ENCODE measurements at places on chromosomes 7 and 10.

DNA sequence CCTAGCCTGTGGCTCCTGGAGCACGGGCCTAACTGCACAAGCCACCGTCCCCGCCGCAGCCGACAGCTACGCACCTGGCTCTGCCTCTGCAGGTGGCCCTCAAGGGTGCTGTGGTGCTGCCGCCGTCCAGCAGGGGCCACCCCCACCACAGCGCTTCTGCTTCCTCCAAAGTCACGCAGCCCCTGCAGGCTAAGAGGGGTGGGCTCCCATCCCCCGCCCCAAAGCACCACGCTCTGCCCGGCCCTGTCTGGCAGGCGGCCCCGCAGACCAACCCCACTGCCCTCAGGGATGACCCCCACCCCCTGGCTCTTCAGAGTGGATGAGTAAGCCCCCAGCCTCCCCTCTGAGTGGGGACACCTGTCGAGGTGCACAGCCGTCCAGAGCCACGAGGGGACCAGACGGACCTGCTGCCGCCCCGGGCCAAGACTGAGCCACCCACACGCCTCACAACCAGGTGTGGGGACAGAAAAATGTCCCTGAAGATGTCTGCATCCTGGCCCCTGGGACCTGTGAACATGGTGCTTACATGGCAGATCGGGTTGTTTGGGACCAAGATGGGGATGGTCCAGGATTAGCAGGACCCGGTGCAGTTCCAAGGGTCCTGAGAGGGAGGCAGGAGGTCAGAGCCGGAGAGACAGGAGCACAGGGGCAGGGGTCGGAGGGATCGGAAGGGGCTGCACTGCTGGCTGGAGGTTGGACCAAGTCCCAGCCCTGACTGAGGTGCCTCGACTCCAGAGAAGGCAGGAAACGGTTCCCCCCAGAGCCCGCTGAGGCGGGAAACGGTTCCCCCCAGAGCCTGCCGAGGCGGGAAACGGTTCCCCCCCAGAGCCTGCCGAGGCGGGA is 9.0 kb upstream of the ADAP1 start:
- no peak overlapping the region for H3K27ac ChIP-seq
- DNase-seq, result peak; percentile 61
- no peaks in the 10 kb centered on the region for H3K4me1 ChIP-seq
- H3K4me3 ChIP-seq, result no peak overlapping the region
- H3K36me3 ChIP-seq, result peaks cover 3% of the 10 kb centered on the region
- H3K27me3 ChIP-seq, result peaks cover 6% of the 10 kb centered on the region

DNA sequence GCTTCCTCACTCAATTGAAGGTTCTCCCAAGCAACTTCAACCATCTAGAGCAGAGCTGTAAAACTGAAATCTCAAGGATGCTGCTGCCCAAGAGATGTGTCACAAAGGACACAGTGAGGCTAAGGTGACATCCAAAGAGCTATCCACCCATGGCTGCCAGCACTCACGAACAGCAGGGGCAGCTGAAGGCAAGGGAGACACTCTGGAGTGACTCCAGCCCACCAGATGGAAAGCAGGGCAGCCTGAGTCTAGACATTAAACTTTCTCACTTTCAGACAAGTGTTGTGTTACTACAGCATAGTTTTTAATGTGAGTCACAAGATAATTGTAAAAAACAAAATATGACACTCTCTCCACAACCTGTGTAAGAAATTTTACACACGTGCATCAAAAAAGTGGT is 113.5 kb downstream of the LARP4B start:
- no peak overlapping the region for H3K4me3 ChIP-seq
- no peak overlapping the region for H3K27ac ChIP-seq
- no peaks in the 10 kb centered on the region for H3K4me1 ChIP-seq
- peaks cover 81% of the 10 kb centered on the region for H3K36me3 ChIP-seq

DNA sequence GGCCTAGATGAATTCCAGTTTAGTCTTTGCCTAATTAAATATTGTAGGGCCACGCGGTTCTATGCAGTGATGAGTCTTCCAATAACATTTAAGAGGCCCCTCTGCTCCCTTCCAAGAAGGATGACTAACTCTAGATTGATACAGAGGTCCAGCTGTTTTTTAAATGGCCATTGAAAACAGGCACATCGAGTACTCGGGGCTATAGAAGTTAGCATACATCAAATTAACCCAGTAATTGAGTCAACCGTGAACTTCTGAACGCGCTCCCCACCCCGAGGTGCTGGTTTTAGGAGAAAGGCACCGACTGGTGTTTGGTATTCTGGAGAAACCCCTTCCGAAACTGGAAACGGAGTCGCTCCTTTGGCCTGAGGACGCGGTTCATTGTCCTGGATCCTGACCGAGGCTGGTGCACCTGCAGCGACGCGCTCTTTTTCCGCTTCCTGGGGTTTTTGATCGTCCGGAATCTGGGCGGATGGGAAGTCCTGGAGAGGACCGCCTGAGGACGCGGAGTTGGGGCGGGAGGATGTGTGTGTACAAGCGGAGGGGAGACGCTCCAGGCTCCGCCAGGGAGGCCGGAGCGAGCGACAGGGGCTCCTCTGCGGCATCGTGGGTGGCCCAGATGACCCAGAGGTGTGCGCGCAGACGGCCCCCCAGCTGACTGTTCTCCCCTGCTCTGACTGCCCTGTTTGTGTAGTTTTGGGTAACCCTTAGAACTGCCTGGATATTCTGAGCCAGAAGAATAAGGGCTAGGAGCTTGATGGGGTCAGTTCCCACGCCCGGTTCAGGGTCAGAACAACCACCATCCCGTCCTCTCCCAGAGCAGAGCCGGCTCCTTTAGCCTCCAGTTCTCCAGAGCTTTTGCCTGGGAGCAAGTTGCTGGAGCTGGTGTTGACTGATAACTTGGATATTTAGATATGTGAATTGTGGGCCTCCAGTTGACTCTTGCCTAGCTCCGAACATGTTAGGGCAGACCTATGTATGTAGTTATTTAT is 711 bp downstream of the FAM221A start:
- DNase-seq, result no peak
- H3K27ac ChIP-seq, result no peak overlapping the region
- H3K36me3 ChIP-seq, result no peaks in the 10 kb centered on the region
- peak overlapping the region; percentile 46 for H3K4me3 ChIP-seq

GRCh38 chr7:134630237-134630636 is 16.4 kb upstream of the BPGM start:
- H3K4me3 ChIP-seq, result no peak overlapping the region
- no peak overlapping the region for H3K27ac ChIP-seq
- H3K4me1 ChIP-seq, result no peaks in the 10 kb centered on the region
- no peaks in the 10 kb centered on the region for H3K36me3 ChIP-seq

- no peak overlapping the region for H3K4me3 ChIP-seq
- no peaks in the 10 kb centered on the region for H3K36me3 ChIP-seq
- DNase-seq, result no peak
- no peaks in the 10 kb centered on the region for H3K4me1 ChIP-seq
- H3K27me3 ChIP-seq, result no peaks in the 10 kb centered on the region
These were observed 1039.6 kb upstream of the LRRN3 start for GRCh38 chr7:110051372-110051771.

DNA sequence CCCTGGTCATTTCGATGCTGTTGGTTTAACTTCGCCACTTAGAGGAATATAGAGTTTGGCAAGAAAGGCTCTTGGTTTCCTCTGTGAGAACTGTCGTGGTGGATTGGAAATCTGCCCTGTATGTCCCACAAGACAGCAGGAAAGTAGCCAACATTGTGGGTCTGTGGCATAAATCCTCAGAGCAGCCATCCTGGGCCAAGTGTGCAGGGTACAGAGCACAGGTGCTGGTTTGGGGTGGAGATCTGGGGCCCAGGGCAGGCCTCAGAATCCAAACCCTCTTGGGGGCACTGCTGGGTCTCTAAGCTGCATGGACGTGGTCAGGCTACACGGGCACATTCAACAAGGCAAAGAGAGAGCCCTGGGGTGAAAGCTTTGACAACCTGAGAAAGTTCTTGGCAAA is 39.2 kb upstream of the TMEM273 start:
- H3K4me3 ChIP-seq, result no peak overlapping the region
- H3K27me3 ChIP-seq, result peaks cover 20% of the 10 kb centered on the region
- no peak overlapping the region for H3K27ac ChIP-seq
- no peaks in the 10 kb centered on the region for H3K4me1 ChIP-seq
- no peak for DNase-seq

DNA sequence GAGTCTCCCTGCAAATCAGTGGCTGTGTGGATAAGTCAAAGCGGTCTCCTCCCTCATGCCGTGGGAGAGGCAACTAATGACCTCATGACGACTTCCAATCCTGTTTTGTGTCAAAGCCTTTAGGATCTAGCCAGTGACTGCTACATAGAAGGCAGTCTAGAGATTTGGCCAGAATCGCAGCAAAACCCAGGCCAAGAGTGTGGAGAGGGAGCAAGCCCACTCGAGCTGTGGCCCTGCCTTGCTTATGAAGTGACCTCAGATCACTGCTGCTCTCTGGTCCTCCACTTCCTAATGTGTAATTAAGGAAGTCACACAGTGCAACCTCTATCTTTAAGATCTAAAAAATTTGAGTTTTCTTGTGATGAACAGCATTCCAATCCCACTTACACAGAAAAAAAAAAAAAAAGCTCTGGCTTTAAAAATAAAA is 296.7 kb upstream of the KLF6 start:
- H3K4me1 ChIP-seq, result no peaks in the 10 kb centered on the region
- H3K27ac ChIP-seq, result no peak overlapping the region
- H3K36me3 ChIP-seq, result no peaks in the 10 kb centered on the region

- H3K4me1 ChIP-seq, result peaks cover 38% of the 10 kb centered on the region
- DNase-seq, result no peak
- peak overlapping the region; percentile 85 for H3K27ac ChIP-seq
- no peaks in the 10 kb centered on the region for H3K27me3 ChIP-seq
- no peak overlapping the region for H3K4me3 ChIP-seq
- no peaks in the 10 kb centered on the region for H3K36me3 ChIP-seq
These were observed 20.3 kb upstream of the SAR1A start for GRCh38 chr10:70190581-70190980.

DNA sequence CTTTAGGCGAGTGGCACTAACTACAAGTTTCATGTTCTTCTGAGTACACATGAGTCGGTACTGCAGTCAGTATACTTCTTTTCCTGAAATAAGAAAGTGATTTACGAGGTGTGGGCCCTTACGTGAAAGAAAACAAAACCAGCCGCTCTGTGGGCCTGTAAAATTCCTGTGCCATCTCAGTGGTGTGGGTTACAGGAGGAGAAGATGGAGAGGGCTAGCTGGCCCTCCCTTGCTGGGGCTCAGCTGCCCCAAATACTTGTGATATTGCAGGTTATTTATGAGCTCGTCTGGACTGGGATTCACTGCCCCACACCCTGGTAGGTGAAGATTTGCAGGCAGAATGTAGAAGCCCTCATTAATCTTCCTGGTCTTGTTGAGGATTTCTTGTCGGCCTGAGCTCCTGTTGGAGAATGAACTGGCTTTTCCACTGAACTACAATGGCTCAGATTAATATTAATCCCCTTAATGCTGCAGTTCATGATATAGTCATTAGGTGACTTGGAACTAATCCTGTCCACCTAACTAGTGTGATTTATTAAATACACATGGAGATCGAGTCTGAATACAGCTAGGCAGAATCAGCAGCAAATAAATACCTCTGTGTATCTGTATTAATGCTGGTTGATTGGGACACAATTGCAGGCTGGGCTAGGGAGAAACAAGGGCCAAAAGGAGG is 68.0 kb downstream of the GBF1 start:
- no peak for DNase-seq
- no peaks in the 10 kb centered on the region for H3K36me3 ChIP-seq
- H3K27ac ChIP-seq, result no peak overlapping the region
- no peak overlapping the region for H3K4me3 ChIP-seq
- peaks cover 15% of the 10 kb centered on the region for H3K4me1 ChIP-seq

DNA sequence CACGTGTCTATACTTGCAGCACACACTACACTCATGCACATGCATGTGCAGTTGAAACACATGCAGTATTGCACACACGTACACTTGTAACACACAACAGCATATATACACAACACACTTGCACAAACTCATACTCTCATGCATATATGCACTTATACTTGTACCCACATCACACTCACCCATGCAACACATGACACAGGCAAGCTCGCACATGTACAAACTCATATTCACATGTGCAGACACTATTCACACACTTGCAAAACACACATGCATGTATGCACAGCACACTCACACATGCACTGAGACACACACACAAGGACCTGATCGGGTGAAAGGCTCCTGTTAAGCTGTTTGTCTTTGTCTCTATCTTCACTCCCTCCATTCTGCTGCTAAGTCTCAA is 169.8 kb downstream of the ZMYND11 start:
- H3K36me3 ChIP-seq, result no peaks in the 10 kb centered on the region
- DNase-seq, result no peak
- H3K4me3 ChIP-seq, result no peak overlapping the region

- peaks cover 29% of the 10 kb centered on the region for H3K36me3 ChIP-seq
- no peak overlapping the region for H3K27ac ChIP-seq
- H3K4me3 ChIP-seq, result peak overlapping the region; percentile 97
- H3K27me3 ChIP-seq, result no peaks in the 10 kb centered on the region
- peaks cover 24% of the 10 kb centered on the region for H3K4me1 ChIP-seq
- DNase-seq, result no peak
These were observed 772 bp upstream of the ZSCAN25 start for GRCh38 chr7:99615989-99616358.

DNA sequence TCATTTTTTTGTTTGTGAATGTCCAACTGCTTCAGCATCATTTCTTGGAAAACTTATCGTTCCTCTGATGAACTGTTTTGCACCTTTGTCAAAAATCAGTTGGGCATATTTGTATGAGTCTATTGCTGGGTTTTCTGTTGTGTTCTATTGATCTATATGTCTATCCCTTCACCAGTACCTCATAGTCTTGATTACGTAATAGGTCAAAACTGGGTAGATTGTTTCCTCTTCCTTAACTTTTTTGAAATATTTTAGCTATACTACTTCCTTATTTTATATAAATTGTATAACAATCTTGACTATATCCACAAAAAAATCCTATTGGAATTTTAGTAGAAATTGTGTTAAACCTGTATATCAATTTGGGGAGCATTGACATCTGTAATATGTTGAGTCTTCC is 104.1 kb upstream of the PALS2 start:
- H3K4me3 ChIP-seq, result no peak overlapping the region
- H3K36me3 ChIP-seq, result no peaks in the 10 kb centered on the region
- no peaks in the 10 kb centered on the region for H3K4me1 ChIP-seq
- DNase-seq, result no peak

DNA sequence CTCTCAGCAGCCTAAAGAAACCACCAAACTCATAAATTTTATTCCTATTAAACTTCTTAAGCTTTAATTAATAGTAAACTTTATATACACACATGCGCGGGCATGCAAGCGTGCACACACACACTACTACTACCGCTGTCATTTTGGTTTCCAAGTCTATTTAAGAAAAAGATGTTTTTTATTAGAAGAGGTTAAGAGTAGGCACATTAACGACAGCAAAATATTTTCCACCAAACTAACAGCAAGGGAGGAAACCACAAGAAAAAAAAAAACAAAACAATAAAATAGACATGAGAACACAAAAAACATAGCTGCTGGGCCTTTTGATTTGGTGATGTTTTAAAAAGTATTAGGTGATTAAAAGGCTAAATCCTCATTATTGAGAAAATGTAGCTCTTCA is 28.6 kb downstream of the RTKN2 start:
- peaks cover 24% of the 10 kb centered on the region for H3K4me1 ChIP-seq
- no peak overlapping the region for H3K27ac ChIP-seq
- no peak overlapping the region for H3K4me3 ChIP-seq
- H3K27me3 ChIP-seq, result no peaks in the 10 kb centered on the region
- peaks cover 4% of the 10 kb centered on the region for H3K36me3 ChIP-seq

GRCh38 chr7:98398567-98399372 is 2.1 kb downstream of the BAIAP2L1 start:
- H3K27me3 ChIP-seq, result no peaks in the 10 kb centered on the region
- peak overlapping the region; percentile 94 for H3K27ac ChIP-seq
- H3K4me1 ChIP-seq, result peaks cover 13% of the 10 kb centered on the region
- no peak for DNase-seq
- peaks cover 18% of the 10 kb centered on the region for H3K36me3 ChIP-seq
